ENCODE measurements at places on chromosomes 11 and 22.

- DNase-seq: no peak
Measured at GRCh38 chr11:75919525-75919924, 104.5 kb downstream of the UVRAG start.

- DNase-seq: peak; percentile 45
Measured at GRCh38 chr22:26172389-26172990, 3.2 kb downstream of the SEZ6L start.

- DNase-seq: no peak
Measured at GRCh38 chr11:96736601-96737000, 346.8 kb downstream of the JRKL start.

DNA sequence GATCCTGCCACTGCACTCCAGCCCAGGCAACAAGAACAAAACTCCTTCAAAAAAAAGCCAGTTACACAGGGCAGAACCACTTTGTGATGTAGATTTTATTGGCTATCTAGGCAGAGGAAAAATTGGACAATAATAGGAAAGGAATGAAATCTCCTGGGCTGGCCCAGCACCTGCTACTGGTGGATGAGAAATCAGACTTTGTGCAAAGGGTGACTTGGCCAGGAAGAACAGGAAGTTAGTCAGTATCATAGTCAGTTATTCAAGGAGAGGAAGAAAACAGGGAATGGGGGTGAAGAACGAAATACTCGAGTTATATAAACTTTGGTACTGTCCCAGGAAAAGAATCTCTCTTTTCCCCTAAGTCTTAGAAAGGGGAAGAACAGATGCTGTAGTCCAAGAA lies 11.0 kb upstream of the SPTBN2 start:
- no peak for DNase-seq

DNA sequence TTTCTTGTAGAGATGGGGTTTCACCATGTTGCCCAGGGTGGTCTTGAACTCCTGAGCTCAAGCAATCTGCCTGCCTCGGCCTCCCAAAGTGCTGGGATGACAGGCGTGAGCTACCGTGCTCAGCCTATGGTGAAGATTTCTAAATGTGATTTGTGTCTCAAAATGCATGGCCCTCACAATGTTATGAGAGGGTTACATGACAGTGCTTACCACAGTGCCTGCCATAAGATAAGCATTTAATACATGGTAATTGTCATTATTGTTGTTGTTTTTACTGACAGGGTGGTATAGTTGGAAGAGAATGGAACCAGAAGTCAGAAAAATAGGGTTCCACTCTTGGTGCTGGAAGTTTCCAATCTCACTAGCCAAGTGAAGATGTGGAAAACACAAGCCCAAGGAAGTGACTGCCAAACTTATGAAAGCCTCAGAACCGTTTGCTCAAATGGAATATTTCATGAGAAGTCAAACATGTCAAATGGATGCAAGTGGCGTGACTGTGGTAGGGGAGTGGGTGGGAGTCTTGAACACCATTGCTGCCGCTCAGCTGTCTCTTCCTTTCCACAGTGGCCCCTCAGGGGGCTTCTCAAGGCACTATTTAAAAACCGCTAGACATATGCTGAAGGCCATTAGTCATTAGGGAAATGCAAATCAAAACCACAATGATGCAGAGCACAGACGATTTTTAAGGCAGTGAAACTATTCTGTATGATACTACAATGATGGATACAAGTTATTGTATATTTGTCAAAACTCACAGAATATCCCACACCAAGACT lies 29.1 kb upstream of the LMO2 start:
- no peak for DNase-seq

DNA sequence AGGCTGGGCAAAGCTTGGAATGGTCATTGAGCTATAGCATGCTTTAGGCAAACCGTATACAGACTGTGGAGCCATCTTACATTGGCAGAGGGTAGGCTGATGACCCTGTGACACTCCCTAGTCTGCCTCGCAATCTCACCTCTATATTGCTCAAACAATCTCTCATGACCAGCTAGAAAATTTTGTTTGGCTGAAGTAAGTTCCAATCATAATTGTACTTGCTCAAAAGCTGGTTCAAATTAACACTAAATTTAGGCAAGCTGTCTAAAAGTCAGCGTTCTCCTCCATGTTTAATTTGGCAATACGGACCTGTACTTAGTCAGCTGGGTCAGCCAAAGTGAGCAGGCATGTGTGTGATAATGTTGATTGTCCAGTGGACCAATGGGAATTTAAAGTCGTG lies 133.0 kb downstream of the SWAP70 start:
- no peak for DNase-seq

DNA sequence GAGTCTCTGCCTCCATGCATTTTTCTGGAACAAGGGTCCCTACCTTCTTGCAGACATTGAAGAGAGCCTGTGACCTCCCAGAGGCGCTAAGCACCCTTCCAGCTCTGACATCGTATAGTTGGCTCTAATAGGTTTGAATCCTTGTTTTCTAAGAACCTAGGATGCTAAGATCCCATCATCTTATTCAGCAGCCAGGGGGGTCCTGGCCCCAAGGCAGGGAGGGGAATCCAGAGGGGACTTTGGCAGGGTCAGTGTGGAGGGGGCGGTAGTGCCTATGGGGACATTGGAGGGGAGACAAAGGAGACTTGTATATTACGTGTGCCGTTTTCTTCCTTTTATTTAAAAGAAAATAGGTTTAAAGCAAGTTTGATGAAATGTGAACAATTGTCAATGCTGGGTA lies 3.4 kb upstream of the LRRC10B start:
- no peak for DNase-seq

DNA sequence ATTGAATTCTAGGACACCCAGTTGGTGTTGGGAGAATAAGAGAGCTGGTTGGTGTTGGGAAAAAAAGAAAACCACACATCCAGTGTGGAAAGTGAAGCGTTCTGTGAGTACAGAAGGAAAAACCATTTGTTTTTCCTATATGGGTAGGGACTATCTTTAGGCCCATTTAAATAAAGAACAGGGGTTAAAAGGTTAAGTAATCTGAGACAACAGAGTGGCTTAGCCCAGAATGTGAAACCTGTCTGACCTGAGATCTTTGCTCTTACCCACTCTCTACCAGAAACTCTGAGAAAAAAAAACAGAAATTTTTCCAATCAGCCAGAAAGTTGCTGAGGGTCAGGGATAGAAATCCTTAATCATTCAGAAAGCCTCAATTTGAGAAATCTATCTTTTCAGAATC lies 59.8 kb upstream of the LRRC55 start:
- no peak for DNase-seq

DNA sequence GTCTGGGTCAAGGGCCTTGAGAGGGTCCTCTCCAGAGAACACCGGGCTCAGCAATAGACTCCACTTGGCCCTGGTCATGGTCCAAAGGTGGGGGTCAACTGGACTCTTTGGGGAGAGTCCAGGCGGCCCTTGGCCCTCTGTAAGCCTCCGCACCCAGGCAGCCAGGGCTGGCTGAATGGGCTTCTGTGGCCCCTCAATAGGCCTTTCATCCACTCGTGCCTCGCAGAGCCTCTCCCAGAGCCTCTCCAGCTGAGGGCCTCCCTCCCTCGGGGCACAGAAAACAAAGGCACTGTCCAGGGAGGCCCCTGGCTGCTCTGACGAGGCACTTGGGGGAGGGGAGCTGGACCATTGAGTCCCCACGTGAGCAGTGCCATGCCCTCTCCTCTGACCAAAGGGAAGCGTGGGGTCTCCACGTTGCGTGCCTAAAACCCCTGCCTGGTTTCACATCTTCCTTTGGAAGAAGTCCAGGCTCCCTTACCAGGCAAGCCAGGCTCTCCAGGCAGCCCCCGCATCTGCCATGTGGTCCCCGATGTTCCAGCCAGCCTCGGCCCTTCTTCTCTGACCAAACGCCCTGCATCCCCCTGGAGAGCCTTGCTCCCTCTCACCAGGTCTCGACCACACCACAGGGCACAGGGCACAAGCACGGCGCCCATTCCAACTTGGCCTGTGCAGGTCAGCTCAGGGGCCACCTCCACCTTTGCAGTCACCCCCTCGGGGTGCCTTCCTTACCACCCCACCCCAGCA lies 15.5 kb downstream of the KIAA0930 start:
- DNase-seq: no peak

GRCh38 chr11:34513682-34514449 lies at the start of gene ELF5:
Gene ELF5, minus strand, starts transcription at chr11:34513794. Its CDS starts 8,045 bp downstream, at chr11:34505749.
- no peak for DNase-seq

DNA sequence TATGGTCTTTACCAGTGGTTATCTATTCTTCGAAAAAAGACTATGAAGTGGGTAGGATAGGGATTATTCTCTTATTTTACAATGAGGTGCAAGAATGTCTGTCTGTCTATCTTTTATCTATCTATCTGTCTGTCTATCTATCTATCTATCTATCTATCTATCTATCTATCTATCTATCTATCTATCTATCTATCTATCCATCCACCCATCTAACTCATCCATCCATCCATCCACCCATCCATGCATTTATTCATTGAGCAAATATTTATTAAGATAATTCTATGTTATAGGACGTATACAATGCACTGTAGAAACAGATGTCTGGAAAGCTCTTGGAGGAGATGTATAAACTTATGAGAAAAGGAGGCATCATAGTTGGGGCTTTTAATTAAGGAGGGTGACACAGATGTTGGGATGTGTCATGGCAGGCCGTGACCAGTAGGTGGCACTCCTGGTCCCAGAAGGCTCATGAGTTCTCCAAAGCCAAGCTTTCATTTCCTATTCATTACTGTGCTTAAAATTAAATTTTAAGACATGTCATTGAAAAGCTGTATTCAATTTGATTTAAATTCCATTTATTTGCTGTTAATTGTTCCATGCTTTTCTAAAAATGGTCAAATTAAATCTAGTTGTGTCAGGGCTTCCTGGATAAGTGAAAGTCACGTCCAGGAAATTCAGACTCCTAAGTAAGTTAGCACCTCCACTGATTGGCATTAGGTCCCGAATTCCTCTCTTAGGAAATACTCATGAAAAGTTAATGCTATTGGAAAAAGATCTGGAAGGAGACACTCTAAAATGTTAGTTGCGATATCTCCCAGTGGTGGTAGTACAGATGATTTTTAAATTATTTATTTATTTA lies 19.0 kb upstream of the E2F8 start:
- peak; percentile 69 for DNase-seq

- DNase-seq: no peak
Measured at GRCh38 chr11:25910086-25910485, 421.8 kb upstream of the ANO3 start.

- no peak for DNase-seq
Measured at GRCh38 chr11:72812604-72812966, 1.6 kb upstream of the ATG16L2 start.

DNA sequence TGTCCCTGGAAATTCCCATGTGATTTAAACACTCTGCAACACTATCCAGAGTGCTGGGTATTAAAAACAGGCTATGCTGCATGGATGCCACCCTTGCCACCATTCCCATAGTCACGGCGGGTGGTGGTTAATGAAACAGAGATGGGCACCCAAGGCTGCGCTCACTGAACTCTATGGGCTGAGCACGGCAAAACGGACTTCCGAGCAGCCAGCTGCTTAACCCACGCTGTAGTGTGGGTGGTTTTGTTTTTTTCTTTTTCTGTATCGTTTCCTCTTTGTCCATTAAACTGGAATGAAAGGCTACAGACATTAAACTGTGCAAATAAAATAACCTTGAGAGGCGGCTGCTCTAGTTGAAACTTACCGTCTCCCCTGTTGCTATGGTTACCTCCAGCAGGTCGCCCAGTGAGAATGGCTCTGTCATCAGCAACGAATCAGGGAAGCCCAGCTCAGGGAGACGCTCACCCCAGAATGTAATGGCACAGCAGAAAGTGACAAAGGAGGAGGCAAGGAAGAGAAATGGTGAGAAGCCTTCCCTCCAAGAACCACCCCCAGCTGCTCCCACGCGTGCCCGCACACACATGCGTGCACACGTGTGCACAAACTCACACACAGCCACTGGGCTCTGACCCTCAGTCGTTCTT lies 102.1 kb downstream of the C11orf91 start:
- DNase-seq: no peak

DNA sequence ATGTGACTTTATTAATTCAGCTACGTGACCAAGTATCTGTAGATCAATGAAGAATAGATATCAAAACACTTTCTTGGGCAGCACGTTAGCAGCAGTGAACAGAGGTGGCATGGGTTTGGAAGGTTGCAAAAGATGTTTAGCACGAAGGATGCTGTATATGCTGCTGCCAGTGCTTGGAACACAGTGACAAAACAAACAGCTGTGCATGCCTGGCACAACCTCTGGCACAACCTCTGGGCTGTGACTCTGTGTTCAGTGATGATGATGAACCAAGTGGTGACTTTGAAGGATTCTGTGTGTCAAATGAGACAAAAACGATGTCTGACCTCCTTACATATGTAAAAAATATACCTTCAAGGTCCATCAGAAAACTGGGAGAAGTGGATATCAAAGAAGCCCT lies 104.7 kb downstream of the TBC1D22A start:
- DNase-seq: no peak

- no peak for DNase-seq
Measured at GRCh38 chr22:48899523-48900326, 927.9 kb downstream of the BRD1 start.

DNA sequence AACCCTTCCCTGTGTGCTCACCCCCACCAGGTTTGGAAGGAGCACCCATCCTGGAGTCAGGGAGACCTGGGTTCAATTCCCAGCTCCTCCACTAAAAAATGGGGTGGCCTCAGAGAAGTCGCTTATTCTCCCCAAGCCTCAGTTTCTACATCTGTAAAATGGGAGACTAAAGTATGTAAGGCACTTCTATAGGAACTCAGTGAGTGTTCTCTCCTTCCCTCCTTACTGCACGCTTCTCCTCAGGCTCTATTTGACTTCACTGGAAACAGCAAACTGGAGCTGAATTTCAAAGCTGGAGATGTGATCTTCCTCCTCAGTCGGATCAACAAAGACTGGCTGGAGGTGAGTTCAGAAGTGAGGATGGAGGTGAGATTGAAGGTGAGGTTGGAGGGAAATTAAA lies 11.3 kb downstream of the NCF4 start:
- no peak for DNase-seq

DNA sequence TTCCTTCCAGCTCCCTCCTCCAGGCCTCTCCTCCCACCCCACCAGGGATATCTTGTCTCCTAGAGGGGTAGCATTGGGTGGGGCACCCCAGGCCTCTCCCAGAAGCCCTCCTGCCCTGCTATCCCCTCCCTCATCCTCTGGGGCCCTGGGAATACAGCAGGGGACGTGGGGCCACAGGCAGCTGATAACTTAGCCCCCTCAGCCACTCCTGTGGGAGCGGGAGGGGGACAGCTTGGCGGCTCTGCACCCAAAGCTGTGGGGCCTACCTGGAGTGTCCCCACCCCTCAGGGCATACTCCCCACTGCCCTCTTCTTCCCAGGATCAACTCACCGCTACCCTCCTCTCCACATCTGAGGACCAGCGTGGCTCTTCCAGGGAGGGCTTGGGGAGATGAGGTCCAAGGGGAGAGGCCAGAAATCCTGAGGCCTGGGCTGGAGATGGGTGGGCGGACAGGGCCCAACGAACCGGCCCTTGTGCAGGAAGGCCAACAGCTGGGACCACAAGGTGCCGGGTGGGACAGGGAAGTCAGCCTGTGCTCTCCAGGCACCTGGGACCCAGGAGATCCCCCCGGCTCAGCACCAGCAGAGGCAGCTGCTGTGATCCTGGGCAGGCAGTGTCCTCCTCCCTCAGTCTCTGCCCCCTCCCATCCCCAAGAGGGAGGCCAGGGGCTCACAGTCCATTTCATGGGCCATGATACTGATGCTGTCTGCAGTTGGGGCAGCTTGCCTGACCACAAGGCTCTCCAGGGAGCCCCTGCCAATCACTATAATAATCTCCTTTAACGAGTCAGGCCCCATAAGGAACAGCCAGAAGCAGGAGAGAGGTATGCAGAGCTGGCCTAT lies 23.2 kb downstream of the NEAT1 start:
- no peak for DNase-seq

All from activated CD4-positive, alpha-beta T cell treated with anti-CD3 and anti-CD28 coated beads, Interleukin-2, amount 50 U/mL, for 16 hours (primary cell).